ENCODE measurements at places on chromosomes 3 and 15.

DNA sequence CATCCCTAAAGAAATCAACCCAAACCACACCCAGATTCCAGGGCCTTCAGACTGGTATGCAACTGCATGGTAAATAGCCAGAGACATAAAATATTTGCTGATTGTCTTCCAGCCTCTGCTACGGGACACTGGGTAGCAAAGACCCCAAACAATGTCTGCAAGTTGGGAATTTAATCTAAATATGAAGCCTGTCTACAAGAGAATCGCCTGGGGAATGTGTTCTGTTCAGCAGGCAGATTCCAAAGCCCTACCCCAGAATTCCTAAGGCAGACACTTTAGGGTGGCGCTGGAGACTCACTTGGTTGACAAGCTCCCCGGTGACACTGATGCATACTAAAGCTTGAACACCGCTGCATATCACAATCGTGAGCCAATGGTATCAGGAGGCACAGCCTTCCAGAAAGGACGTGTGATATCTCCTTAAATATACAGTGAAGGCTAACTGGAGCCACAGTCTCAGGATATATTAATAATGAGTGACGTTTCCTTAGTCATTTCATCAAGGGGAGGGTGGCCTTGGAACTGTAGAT is 684.1 kb downstream of the NTRK3 start:
- DNase-seq, result no peak

DNA sequence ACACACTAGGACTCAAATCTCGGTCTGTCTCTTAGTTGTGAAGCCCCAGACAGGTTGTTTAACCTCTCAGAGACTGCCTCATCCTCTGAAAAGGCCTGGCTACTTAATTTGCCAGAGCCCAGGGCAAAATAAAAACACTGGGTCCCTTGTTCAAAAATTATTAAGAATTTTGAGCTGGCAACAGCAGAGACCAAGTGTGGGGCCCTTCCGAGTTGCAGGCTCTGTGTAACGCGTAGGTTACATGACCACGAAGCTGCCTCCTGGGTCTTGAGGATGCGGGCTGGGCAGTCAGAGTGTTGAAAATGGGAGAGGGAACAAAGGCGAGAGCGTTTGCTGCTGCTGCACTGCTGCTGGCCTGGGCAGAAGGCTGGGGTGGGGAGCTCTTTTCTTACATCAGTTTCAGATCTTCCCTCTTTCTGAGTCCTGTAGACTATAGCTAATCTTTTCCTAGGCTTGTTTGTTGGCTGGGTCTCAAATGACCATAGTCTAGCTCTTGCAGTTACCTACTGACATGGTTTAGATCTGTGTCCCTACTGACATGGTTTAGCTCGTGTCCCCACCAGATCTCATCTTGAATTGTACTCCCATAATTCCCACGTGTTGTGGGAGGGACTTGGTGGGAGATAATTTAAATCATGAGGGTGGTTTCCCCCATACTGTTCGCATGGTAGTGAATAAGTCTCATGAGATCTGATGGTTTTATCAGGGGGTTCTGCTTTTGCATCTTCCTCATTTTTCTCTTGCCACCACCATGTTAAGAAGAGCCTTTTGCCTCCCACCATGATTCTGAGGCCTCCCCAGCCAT is 49.9 kb downstream of the CLEC3B start:
- DNase-seq, result no peak

DNA sequence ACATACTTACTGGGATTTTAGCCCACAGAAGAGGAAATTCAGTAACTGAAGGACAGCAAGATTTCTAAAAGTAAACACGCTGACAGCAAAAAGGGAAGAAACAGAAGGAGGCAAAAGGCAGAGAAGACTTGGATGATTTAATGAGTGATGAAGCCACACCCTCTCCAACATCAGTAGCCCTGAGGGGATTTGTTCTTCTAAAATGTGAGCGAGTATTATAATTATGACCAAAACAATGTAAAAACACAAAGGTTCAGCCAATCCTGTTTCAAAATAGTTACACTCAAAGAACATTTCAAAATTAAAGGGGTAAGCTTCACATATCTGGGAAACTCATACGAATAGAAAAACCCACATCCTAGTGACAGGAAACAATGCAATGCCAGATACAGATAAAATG is 25.0 kb downstream of the MCCC1 start:
- no peak for DNase-seq

GRCh38 chr3:126448136-126448892 is 27.4 kb downstream of the ZXDC start:
- no peak for DNase-seq

DNA sequence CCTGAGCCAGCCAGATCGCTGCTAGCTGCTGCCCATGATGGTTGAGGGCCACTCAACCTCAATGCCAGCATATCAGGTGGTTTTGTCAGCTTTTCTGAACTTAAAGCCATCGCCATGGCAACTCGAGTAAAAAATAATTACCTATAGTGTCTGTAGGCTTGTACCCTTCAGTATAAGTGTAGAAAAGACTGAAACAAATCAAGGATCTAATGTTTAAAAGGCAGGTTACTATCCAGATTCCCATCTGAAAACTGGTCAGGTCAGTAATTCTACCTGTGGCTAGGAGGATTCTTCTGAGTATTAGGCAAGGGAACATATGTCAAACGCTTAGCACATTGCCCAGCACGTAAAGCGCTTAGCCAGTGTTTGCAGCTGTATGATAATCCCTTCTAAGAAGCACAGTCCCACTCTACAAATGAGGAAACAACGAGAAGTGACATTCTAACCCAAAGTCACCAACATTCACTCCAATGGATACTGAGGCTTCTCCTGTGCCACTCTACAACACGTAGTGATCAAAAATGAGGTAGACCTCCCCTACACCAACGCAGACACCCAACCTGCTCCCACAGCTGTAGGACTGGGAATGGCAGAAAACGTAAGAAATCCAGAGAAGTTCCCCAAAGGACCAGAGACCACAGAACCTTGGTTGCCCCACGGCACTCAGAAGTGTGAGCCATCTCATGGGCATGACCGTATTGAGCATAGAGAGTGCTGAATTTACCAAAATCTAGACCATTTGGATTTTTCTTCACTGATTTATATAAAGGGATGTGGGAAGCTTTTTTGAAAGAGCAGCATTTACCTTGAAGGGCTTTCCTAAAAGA is 55.3 kb downstream of the SLTM start:
- DNase-seq, result no peak

GRCh38 chr3:116492379-116492778 is 47.1 kb upstream of the LSAMP start:
- no peak for DNase-seq

- DNase-seq, result no peak
These were observed 113.3 kb downstream of the PDCD6IP start for GRCh38 chr3:33911525-33912322.

DNA sequence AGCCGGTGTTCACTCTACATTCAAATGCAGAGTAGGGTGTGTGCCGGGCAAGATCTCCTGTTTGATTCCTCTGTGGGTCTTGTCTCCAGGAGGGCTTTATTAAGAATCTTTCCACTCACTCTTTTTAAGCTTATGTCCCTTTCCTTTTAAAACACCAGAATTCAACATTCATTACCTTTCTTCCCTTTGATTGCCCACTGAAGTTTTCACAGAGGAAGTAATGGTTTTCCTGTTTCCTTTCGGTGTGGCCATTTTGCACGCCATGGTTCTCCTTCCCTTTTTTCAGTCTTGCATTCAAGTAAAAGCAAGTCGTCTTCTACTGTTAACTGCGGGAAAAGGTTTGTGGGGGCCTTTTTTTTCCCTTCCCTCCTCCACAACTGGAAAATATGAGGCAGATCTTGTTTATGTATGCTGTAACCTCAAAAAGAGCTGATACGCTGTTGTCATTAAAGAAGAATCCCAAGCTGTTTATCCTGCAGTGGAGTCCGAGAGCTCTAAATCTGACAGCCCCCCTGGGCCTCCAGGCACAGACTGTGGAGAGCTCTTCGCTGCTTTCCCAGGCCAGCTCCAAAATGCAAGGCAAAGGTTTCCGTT is 40.5 kb downstream of the FILIP1L start:
- DNase-seq, result no peak

GRCh38 chr15:68802373-68802772 is 18.3 kb downstream of the ANP32A start:
- DNase-seq, result no peak

DNA sequence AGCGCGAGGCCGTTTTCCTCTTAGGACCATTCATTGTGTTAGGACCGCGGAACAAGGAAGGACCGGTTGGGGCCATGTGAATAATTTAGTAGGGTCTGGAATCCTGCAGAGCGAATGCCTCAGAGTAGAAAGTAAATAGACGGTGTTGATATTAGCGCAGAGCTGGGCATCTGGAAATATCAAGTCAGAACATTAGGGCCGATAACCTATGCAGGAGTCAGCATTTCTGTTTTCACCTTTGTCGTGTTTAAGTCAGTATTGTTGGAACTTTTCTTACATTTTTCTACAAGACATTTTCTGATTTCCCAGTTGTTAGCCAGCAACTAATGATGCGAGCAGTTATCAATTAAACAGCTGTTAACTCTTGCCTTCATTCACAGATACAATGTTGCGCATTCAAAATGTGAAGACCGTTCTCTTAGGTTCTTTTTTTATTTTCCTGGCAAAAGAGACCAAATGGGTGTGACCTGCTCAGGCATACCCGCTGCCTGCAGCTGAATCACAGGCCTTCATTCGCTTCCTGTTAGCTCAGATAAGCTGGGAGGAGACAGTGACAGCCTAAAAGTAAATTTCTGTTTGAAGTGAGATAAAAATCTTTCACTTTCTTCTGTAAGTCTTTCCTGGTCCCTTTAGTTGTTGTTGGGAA is 966 bp upstream of the PKM start:
- DNase-seq, result peak; percentile 61

DNA sequence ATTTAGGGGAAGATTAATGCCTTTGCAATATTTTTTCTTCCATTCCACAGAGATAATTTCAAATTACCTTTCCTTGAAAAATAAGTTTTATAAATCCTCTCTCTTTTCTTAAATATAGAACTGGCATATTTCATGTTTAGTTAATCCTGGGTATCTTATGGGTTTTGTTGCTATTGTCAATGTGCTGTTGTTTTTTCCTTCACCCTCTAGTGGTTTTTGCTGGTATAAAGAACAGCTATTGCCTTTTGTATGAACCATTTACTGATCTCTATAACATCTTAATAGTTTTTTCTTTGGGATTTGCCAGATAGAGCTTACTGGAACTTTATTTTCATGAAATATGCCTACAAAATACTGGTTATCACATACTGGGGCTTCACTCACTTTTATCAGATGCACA is 359.6 kb upstream of the DPPA4 start:
- DNase-seq, result no peak

DNA sequence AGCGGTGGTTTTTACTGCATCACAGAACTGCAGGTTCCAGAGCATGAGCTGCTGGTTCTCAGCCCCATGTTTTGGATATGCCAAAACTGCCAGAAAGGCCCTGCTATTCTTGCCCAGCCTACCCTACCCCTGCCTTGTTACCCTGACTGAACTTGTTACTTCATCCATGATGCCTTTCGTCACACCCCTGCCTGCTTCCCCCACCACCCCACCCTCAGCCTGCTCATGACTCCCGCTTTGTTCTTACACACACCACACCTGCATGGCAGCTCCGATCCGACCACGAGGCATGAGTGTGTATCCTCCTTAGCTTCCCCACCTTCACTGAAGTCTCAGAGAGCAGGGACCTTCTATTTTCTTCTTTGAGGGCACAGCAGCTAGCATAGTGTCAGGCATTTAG is 5.1 kb upstream of the TM4SF1 start:
- no peak for DNase-seq

- DNase-seq, result no peak
These were observed 128.3 kb downstream of the SV2B start for GRCh38 chr15:91228383-91228782.
